ENCODE measurements at places on chromosomes 6 and 20. TPM values are rescaled to one million over a fixed set of nuclear protein-coding genes. Genes with fewer than 3 reads are reported as not detected.

CTAGE9 gene
- not detected for total RNA-seq

PAX1 gene
- not detected for total RNA-seq

MROH8 gene
- 3.0 TPM for total RNA-seq

DNA sequence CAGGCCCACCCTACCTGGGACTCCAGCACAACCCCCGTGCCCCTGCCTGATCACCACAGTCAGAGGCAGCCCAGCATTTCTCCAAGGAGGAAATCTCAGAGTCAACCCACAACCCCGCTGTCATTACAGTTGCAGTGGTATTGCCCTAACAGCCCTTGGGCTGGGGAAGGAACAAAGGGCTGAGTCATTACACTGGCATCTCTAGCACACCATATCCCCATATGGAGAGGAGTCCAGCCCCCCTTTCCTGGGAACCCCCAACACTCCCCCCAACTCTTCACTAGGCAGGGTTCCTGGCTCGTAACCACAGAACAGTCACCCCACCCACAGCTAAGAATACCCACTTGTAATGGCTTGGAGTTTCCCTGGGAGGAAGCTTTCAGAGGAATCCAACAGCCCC is 149.4 kb upstream of the OGFRL1 start:
- peaks cover 16% of the 10 kb centered on the region for H3K27me3 ChIP-seq
- no peak for DNase-seq
- no peaks in the 10 kb centered on the region for H3K4me1 ChIP-seq
- H3K36me3 ChIP-seq = no peaks in the 10 kb centered on the region
- H3K27ac ChIP-seq = no peak overlapping the region

DNA sequence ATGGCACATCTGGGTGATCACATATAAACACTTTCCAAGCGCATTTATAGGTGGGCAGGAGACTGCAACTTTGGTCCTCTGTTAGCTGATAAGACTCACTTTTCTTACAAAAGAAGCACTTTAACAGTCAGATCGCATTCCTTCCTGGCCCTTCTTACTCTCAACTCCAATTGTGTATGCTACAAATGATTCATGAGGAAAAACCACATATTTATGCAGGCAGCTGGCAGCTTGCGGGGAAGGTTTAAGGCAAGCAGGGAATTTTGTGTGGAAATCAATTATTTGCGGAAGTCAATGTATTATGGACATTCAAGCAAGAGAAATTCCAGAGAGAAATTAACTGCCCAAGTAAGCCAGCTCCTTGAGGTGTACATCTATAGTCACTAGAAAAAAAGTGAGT is 194.0 kb downstream of the PKHD1 start:
- no peak overlapping the region for H3K4me3 ChIP-seq
- H3K4me1 ChIP-seq = no peaks in the 10 kb centered on the region
- DNase-seq = no peak
- no peak overlapping the region for H3K27ac ChIP-seq
- H3K36me3 ChIP-seq = no peaks in the 10 kb centered on the region
- no peaks in the 10 kb centered on the region for H3K27me3 ChIP-seq

DNA sequence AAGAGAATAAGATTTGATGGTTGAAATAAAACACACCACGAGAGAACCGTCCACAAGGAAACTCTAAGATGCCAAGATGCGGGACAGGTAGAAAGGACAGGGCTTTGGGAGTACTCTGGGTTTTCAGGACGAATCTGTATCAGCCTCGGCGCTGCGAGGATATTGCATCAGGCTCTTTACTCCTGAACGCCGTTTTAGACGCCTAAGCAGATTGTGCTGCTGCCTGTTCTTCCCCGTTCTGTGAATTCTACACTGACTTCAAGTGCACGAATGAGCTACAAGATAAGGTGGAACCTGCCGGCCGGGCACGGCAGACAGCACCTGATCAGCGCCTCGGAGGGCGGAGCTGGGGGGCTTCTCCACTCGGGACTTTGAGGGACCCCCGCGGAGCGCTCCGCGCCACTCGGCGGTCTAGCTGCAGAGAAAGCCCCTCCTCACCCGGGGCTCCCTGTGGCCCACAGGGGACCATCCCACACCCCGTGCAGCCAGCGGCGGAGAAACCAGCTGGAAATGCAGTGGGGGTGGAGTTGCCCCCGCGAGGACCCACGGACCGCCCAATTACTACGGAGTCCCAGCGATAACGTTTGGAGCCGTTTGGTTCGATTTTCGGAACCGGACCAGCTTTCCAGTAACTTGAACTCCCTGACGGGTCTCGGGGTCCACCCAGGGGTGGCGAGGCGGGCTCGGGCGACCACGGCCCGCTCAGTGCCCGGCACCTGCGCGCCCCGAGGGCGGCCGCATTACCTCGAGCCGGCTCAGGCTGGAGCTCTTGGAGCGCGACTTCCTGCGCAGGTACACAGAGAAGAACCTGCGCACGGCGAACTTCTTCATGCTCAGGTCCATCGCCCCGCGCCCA is 646 bp downstream of the RPS6KA2 start:
- peaks cover 21% of the 10 kb centered on the region for H3K4me1 ChIP-seq
- H3K4me3 ChIP-seq = peak overlapping the region; percentile 75
- DNase-seq = peak; percentile 18
- peaks cover 63% of the 10 kb centered on the region for H3K27me3 ChIP-seq
- H3K27ac ChIP-seq = no peak overlapping the region

- no peak overlapping the region for H3K4me3 ChIP-seq
- no peak for DNase-seq
- no peaks in the 10 kb centered on the region for H3K36me3 ChIP-seq
Observed at GRCh38 chr6:55668591-55668990, 89.6 kb upstream of the HMGCLL1 start.

- DNase-seq = no peak
- no peak overlapping the region for H3K27ac ChIP-seq
- H3K4me1 ChIP-seq = no peaks in the 10 kb centered on the region
- H3K4me3 ChIP-seq = no peak overlapping the region
Observed at GRCh38 chr6:104400844-104401243, 458.9 kb downstream of the HACE1 start.

GRCh38 chr6:49546331-49546730 is 4.1 kb upstream of the C6orf141 start:
- DNase-seq = no peak
- H3K27ac ChIP-seq = no peak overlapping the region
- peaks cover 48% of the 10 kb centered on the region for H3K27me3 ChIP-seq
- peaks cover 5% of the 10 kb centered on the region for H3K4me1 ChIP-seq
- H3K4me3 ChIP-seq = no peak overlapping the region
- no peaks in the 10 kb centered on the region for H3K36me3 ChIP-seq

DNA sequence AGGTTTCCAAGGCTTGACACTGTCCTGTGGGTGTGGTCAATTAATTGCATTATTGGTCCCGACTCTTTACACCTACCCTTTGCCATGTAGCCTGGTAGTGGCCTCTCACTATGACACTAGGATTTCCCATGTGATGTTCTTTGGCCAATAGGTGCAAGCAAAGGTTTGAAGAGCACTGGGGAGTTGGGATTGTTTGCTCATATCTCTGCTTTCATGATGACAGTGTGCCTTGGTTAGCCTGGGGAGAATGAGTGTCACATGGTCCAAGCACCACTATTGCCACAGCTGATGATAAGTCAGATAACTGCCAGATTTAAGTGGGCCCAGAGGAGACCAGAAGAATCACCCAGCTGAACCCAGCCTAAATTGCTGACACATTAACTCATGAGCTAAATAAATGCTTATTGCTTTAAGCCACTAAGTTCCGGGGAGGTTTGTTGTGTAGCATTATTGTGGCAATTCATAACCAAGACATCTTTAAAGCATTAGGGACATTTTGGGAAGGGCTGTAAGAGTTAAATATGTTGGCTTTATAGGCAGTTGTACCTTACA is 17.2 kb upstream of the SCP2D1 start:
- no peak overlapping the region for H3K4me3 ChIP-seq
- peaks cover 4% of the 10 kb centered on the region for H3K27me3 ChIP-seq
- H3K27ac ChIP-seq = no peak overlapping the region
- H3K4me1 ChIP-seq = peaks cover 7% of the 10 kb centered on the region

DNA sequence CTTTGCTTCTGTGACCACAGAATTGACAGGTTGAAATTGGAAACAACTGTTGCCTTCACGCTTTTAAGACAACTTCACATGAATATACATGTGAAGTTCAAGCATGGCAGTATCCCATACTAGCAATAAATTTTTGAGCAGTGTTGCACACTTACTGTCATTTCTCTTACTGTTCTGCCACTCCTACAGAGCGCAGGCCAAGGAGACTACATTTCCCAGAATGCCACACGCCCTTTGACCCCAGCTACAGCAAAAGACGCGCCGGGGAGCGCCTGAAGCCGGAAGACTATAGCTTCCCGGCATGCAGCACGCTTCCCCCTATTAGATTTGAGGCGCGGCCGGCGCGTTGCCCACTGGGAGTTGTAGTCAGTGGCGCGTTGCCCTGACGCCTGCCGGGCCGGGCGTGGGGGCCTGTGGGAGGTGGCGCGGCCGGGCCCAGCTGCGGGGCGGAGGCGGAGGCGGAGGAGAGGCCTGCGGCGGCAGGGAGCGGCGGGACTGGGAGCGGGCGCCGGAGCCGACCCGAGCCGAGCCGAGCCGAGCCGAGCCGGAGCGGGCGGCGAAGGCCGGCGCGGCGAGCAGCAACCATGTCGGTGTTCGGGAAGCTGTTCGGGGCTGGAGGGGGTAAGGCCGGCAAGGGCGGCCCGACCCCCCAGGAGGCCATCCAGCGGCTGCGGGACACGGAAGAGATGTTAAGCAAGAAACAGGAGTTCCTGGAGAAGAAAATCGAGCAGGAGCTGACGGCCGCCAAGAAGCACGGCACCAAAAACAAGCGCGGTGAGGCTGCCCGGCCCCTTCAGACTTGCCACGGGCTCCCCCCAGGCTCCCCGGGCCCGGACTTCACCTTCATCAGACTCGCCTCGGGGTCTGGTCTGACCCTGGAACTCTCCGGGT is at the start of gene CHMP4B:
Gene CHMP4B, plus strand, starts transcription at position 464 of the 891 bp plus-strand sequence. Its CDS starts 121 bp downstream, at position 585.
- DNase-seq = peak; percentile 98
- H3K36me3 ChIP-seq = peaks cover 35% of the 10 kb centered on the region
- H3K4me1 ChIP-seq = peaks cover 38% of the 10 kb centered on the region
- no peaks in the 10 kb centered on the region for H3K27me3 ChIP-seq
- peak within 1 kb of the TSS; percentile 98 for H3K4me3 ChIP-seq

- no peak overlapping the region for H3K27ac ChIP-seq
- H3K36me3 ChIP-seq = peaks cover 29% of the 10 kb centered on the region
- peaks cover 57% of the 10 kb centered on the region for H3K4me1 ChIP-seq
- no peaks in the 10 kb centered on the region for H3K27me3 ChIP-seq
- no peak overlapping the region for H3K4me3 ChIP-seq
- DNase-seq = no peak
Observed at GRCh38 chr20:63900413-63900812, 5.5 kb downstream of the DNAJC5 start.

DNA sequence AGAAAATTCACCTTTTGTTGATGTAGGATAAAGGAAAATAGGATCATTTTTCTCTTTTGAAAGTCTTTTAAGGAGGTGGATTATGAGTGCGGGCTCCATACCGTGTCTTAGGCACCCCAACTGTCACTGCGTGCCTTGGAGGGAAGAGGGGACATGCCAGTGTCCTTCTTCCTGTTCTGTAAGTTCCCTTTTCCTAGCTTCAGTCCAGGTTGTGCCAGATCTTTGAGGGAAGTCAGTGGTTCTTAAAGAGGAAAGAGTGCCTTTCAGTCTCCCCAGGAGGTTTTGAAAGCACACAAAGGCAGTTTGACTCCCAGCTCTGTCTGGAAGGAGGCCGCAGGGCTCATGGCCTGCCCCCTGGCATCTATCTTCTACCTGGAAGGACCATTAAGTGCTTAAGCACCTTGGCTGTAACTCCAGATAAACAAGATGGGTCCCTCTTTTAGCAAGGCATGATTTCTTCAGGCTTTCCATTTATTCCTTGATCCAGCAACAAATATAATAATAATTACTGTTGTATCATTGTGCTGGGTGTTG is 13.0 kb downstream of the EFCAB8 start:
- no peak overlapping the region for H3K27ac ChIP-seq
- no peaks in the 10 kb centered on the region for H3K4me1 ChIP-seq
- no peaks in the 10 kb centered on the region for H3K36me3 ChIP-seq

- no peak overlapping the region for H3K4me3 ChIP-seq
- H3K27me3 ChIP-seq = peaks cover 20% of the 10 kb centered on the region
- H3K36me3 ChIP-seq = no peaks in the 10 kb centered on the region
Observed at GRCh38 chr20:18907353-18907752, 93.8 kb downstream of the SCP2D1 start.

GRCh38 chr6:133855276-133855990 is 33.5 kb upstream of the TCF21 start:
- peaks cover 11% of the 10 kb centered on the region for H3K4me1 ChIP-seq
- no peak overlapping the region for H3K27ac ChIP-seq
- no peak overlapping the region for H3K4me3 ChIP-seq
- no peaks in the 10 kb centered on the region for H3K36me3 ChIP-seq

DNA sequence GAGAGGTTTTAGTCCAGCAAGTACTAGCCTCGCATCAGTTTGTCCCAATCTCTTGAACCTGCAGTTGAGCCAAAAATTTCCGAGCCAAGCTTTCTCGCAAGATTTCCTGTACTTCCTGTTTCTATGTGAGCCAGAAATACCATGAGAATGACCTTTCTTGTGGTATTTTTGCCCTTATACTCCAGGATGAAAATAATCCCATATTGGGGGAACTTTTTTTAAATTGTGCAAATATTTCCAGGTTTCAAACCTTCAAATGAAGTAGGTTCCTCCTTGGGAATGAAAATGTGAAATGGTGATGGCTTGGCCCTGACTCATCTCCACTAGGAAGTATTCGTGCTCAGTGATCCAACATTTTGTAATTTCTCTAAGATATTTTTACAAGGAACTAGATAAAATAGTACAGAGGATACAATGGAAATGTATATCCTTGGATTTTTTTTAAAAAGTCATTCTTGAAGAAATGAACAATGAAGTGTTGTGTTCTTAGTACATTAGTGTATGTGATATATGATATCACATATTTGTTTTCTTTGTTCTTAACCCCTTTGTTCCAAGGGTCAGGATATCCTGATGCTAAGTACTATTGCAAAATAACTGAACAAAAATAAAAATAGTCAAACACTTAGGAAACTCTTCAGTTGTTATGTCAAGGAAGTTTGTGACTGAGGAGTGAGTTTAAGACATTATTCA is 184.0 kb downstream of the PDE7B start:
- H3K4me3 ChIP-seq = no peak overlapping the region
- DNase-seq = no peak
- H3K36me3 ChIP-seq = no peaks in the 10 kb centered on the region

DNA sequence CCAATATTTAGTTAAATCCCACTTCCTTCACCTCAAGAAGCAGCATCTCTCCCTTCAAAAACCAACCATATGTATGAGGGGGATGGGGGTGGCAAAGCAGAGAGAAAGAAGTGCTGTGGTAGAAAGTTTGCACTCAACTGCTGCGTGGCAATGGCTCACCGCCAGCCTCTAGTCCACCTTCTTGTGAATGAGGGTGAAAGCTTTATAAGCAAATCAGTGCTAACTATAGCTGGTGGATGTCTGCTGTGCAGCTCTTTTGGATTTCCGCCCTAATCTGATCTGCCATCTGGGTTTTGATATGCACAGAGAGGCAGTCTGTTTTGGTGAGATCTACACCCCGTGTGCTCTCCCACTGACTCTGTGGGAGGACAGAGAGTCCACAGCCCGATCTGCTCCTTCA is 281.2 kb upstream of the SUPT3H start:
- peaks cover 5% of the 10 kb centered on the region for H3K36me3 ChIP-seq
- peaks cover 12% of the 10 kb centered on the region for H3K4me1 ChIP-seq
- no peak for DNase-seq
- no peak overlapping the region for H3K27ac ChIP-seq

- no peak overlapping the region for H3K27ac ChIP-seq
- no peaks in the 10 kb centered on the region for H3K36me3 ChIP-seq
- no peaks in the 10 kb centered on the region for H3K4me1 ChIP-seq
- DNase-seq = no peak
Observed at GRCh38 chr20:46157625-46158024, 39.5 kb downstream of the CD40 start.

GRCh38 chr6:54897462-54898189 is 51.1 kb downstream of the FAM83B start:
- H3K4me3 ChIP-seq = no peak overlapping the region
- H3K36me3 ChIP-seq = no peaks in the 10 kb centered on the region
- no peaks in the 10 kb centered on the region for H3K4me1 ChIP-seq
- DNase-seq = no peak

Measured in activated naive CD8-positive, alpha-beta T cell treated with anti-CD3 and anti-CD28 coated beads for 36 hours (primary cell).